ENCODE measurements at places on chromosomes 7 and 10. TPM values are rescaled to one million over a fixed set of nuclear protein-coding genes. Genes with fewer than 3 reads are reported as not detected.

- peak; percentile 81 for DNase-seq
Observed at GRCh38 chr10:17229016-17229716, 1.1 kb downstream of the VIM start.

DNA sequence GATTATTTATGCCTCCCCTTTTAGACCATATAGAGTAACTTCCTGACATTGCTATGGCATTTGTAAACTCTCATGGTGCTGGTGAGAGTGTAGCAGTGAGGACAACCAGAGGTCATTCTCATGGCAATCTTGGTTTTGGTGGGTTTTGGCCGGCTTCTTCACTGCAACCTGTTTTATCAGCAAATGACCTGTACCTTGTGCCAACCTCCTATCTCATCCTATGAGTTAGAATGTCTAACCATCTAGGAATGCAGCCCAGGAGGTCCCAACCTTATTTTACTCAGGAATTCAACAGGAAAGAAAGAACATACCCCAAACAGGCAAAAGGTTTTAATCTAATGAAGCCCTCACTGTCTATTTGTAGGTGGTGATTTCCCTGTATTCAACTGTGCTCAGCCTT, 205.4 kb upstream of the YAE1 start:
- no peak for DNase-seq

Gene HOXA7
- total RNA-seq = not detected

DNA sequence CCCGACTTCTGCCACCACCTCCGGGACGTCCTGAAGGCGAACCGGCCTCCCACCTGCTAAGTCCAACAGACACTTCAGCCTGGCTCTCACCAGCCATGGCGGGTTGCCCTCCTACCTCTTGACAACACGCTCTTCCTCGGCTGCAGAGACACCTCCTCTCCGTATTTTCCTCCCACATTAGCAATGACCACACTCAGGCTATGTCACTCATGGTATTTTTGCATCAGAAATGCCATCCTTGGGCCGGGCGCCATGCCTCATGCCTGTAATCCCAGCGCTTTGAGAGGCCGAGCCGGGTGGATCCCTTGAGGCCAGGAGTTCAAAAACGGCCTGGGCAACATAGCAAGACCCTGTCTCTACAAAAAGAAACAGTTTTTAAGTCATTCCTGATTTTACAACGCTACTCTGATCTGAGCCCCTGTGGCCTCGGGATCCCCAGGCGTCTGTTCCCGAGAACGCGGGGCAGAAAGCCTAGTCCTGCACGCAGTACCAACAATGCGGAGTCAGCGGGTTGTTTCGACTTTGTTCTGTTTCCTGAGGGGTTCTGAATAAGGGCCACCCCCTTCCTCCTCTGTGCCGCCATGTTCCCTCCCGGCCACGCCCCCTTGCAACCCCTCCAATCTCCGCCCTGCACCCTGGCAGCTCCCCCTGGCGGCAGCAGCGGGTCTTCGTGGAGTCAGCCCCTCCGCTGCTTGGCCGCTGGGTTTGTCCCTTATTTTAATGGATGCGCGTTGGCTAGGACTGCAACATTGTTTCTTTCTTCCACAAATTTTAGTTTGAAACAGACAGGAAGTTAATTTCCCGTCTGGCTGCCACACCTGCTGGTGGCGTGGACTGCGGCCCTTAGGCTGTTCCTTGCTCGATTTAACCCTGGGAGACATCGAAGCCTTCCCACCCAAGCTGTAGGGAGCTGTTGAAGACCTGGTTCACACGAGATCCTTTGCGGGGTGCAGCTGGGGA, 9.7 kb upstream of the ZFAND2A start:
- peak; percentile 12 for DNase-seq

DNA sequence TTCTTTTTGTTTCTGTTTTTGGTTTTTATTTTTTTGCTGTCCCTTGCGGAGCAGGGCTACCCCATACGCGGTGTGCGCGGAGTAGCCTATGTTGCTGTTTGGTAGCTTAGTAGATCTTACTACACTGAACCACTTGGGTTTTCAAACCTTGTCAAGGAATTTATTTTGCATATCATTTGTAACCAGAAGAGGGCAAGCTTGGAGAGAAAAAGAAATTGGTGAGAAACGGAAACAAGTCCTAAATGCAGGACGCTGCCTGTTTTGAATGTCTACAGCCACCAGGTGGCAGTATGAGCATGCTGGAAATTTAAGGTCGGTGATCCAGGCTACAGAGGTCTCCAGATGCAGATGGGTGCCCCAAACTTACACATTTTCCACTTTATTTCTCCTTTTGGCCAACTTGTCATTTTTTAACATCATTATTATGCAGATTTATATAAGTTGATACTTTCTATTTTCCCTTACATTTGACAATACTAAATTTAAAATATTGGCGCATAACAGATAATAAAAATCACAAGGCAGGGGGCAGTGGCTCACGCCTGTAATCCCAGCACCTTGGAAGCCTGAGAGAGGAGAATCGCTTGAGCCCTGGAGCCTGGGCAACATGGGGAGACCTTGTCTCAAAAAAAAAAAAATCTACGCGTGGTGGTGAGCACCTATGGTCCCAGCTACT, 15.3 kb upstream of the TRA2A start:
- DNase-seq = peak; percentile 72

All from astrocyte (in vitro differentiated cells and primary cell).